D341Med (cell line): ENCODE measurements at places on chromosomes 12 and 14.

DNA sequence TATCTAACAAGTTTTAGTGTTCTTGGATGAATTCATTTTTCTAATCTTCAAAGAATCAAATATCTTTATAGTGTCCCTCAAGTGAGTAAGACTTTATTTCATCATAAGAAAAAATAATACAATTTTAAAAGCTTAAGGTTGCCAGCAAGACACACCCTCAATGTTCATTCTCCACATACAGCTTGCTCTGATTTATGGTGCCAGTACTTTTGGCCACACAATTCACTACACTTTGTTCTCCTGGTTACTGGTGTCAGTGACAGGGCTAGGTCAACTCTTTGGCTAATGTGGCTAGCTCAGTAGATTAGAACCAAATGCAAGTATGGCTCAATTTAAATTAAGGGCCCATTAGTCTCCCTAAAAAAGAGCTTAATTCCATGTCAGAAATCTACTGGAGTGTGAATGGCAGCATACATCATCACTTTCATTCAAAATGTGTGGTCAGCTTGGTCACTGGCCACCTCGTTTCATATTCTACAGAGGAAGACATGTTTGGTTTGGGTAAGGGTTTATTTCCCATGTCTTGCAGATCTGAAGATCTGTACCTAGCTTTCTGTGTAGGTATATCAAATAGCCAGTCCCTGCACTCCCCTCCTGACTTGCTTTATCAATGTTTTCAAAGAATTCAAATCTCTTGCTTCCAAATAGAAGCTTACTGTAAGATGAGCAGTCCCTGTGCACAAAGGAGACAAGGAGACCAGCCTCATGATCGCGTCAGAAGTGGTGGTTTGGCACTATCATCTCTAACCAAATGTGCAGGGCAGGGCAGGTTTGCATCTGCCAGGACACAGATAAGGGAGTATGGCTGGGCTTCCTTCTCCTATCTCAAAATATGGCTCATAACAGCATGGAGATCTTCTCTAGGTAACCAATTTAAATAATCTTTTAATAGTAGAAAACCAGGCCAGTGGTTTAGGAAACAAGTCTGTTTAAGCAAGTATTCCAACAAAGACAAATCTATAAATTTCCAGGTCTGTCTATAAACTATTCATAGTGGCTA, 31.3 kb downstream of the HECTD4 start:
- no peak for DNase-seq

DNA sequence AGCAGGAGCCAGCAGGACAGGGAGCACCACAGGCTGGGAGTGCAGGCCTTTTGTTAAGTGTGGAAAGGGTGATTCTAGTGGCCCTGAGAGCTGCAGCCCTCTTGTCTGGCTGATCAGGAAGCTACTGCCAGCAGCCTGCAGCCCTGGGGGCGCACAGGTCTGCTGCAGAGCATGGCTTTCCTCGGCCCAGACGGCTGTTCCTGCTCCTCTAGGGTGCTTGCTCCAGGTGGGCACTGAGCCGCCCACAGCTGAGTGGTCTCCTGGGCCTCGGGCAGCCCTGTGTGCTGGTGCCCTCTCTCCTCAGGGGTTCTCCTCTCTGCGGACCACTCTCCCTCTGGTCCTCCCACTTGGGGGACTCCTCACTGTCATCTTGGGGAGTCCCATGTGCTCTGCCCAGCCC, 18.9 kb downstream of the CCDC88C start:
- DNase-seq = no peak

- no peak for DNase-seq
Observed at GRCh38 chr14:97581016-97581415, 783.8 kb downstream of the VRK1 start.

DNA sequence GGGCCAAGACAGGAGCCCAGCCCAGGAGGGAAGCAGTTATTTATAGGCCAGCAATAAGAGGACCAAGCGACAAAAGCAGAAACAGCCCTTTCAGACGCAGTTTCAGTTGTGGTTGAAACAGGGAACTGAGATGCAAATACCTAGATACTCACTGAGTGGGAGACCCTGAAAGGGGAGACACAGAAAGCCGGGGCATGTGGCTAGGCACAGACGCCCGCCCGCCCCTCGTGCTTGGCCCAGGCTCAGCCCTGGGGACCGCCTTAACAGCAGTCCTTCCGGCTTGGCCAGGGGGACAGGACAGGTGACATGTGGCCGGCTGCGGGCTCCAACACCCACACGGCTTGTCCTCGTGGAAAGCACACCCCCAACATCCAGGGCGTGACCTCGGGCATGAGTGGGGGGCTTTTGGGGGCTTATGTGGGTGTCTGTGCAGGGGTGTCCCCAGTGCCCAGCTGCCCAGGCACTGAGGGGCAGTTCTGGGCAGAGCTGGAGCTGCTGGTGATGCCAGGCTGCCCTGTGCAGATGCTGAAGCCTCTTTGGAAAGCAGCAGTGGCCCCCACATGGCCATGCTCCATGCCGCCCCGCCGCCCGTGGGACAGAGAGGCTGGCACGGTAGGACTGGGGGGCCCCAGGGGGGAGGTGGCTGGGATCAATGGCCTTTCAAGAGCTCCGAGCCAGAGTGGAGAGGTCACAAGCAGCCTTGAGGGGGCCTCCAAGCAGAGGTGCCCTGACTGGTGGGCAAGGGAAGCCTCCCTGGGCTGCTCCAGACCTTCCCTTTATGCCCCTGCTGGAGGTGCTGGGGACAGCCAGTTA, 2.1 kb downstream of the PLD4 start:
- DNase-seq = no peak

GRCh38 chr12:106774808-106775524, 484 bp downstream of the RIC8B start:
- no peak for DNase-seq

DNA sequence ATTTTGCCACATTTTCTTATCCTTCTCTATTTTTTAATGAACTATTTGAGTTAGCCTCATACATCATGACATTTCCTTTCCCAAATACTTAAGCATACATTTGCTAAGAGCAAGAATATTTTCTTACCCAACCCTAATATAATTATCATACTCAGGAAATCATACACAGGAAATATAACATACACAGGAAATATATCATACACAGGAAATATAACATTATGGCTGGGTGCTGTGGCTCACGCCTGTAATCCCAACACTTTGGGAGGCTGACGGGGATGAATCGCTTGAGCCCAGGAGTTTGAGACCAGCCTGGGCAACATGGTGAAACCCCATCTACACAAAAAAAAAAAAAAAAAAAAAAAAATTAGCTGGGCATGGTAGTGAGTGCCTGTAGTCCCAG, 4.9 kb downstream of the NCKAP1L start:
- no peak for DNase-seq

DNA sequence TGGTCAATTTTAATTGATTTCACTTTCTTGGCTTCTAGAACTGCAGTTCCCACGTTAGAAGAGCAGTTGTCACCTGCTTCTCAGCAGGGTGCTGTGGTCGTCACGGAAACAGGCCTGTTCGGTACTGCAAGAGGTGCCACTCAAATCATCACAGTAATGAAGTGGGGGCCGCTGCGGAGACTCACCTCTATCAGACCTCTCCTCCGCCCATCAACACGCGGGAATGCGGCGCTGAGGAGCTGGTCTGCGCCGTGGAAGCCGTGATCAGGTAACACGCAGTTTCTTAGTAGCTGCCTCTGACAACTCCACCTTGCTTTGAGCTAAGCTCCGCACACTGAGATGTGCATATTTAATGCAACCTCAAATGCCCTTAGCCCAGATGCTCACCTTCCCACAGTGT, 107.2 kb downstream of the UNC79 start:
- no peak for DNase-seq

DNA sequence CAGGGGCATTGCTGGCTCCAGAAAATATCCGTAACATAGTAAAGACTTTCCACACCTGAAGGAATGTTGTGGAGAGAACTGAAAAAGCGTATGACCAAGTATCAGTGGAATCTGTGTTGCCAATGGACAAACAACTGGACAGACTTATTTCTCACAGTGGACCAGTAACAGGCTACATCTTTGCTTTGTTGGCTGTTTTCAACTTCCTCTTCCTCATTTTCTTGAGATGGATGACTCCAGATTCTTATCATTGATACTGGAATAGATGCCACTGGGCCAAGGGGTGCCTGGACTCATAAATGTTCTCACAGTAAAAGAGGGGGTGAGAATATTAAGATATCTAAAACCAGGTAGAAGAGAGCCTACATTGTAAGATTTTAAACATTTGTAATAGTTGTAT, 6.4 kb downstream of the GAS2L3 start:
- DNase-seq = no peak

DNA sequence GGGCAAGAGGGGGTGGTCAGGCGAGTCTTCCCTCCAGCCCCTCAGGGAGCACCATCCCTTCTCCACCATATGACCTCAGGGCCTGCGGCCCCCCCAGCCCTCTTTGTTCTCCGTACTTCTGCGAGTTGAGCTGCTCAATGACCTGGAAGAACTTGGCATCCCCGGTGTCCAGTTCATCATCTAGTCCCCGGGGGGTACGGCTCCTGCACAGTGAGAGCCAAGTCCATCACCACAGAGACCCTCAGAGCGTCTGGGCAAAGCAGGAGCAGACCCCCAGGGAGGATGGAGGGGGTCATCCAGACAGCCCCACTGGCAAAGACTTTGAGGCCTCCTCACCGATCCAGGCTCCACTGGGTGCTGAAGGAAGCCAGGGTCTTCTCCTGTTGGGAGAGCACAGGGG, 8.9 kb downstream of the ADCY4 start:
- no peak for DNase-seq

DNA sequence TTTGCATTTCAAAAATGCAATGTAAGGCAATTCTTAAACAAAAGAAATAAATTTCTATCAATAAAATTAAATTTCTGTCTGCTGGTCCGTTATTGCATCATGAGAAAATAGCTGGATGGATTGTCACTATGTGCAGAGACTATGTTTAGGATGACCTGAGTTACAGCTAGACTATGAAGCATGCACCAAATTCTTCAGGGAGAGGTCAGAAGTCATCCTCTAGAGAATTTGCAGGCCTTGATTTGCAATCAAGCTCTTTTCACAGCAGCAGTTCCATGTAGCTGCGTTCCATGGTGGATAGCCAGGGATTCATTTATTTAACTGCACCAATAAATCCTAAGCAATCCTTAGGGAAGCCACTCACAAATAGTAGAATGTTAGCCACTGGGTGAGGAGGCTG, 253.7 kb downstream of the MSRB3 start:
- no peak for DNase-seq
